Progenitor cell of endocrine pancreas (in vitro differentiated cells): ENCODE measurements at places on chromosomes 2 and 18. TPM values are rescaled to one million over a fixed set of nuclear protein-coding genes. Genes with fewer than 3 reads are reported as not detected.
A peak's percentile ranks its signal among the peaks of the same experiment; 100 is the strongest.

STON1 gene
- total RNA-seq, result 8.2 and 8.6 TPM in 2 replicates

DNA sequence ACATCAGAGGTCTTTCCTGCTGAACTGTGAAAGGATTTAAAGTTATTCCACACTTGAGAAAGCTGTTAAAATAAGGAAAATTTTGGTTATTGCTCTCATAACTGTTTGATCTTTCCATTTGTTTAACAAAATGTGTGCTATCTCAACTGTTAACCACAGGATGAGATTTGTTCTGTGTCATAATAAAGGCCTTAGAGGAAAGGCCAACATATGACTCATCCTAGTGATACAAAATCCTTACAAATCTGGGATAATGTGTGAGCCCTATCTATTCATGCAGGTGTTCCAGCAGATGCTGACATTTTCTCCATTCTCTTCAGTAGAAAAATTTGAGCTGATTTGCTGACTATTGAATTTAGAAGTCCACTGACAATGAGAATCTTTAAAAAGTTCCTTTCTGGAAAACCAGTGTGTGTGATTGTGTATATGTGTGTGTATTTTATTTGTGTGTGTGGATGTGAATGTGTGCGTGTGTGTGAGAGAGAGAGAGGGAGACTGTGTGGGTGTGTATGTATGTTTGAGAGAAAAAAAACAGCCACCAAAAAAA, 1111.9 kb upstream of the GYPC start:
- H3K4me1 ChIP-seq, result peaks cover 5% of the 10 kb centered on the region
- no peak overlapping the region for H3K4me3 ChIP-seq
- H3K27ac ChIP-seq, result no peak overlapping the region
- DNase-seq, result no peak
- no peaks in the 10 kb centered on the region for H3K27me3 ChIP-seq

- H3K27ac ChIP-seq, result no peak overlapping the region
- DNase-seq, result no peak
- no peak overlapping the region for H3K4me3 ChIP-seq
- peaks cover 2% of the 10 kb centered on the region for H3K4me1 ChIP-seq
- no peaks in the 10 kb centered on the region for H3K27me3 ChIP-seq
Observed at GRCh38 chr2:203177361-203177760, 61.5 kb upstream of the CYP20A1 start.

STK16 gene
- total RNA-seq, result 23.2 and 24.1 TPM in 2 replicates

GRCh38 chr18:26865557-26865956, at the start of gene AQP4:
AQP4 (minus strand) TSS chr18:26865707; CDS start chr18:26865689, 18 bp downstream.
- peaks cover 70% of the 10 kb centered on the region for H3K27me3 ChIP-seq
- H3K27ac ChIP-seq, result no peak within 1 kb of the TSS
- no peak for DNase-seq
- peaks cover 1% of the 10 kb centered on the region for H3K4me1 ChIP-seq

RAD51AP2 gene
- total RNA-seq, result 0.07 and 0.13 TPM in 2 replicates

DOCK10 gene
- 3.6 and 4.6 TPM in 2 replicates for total RNA-seq

- H3K36me3 ChIP-seq, result peaks cover 19% of the 10 kb centered on the region
- H3K4me1 ChIP-seq, result peaks cover 3% of the 10 kb centered on the region
- no peak for DNase-seq
- H3K27me3 ChIP-seq, result no peaks in the 10 kb centered on the region
- H3K4me3 ChIP-seq, result no peak overlapping the region
Observed at GRCh38 chr18:35717182-35717581, 135.6 kb downstream of the GALNT1 start.

GRCh38 chr2:134252092-134252750, 1.7 kb upstream of the MGAT5 start:
- H3K27ac ChIP-seq, result no peak overlapping the region
- no peak for DNase-seq
- H3K4me1 ChIP-seq, result no peaks in the 10 kb centered on the region
- peaks cover 7% of the 10 kb centered on the region for H3K36me3 ChIP-seq
- no peaks in the 10 kb centered on the region for H3K27me3 ChIP-seq

GRCh38 chr2:205714058-205714776, 31.9 kb downstream of the NRP2 start:
- no peak overlapping the region for H3K27ac ChIP-seq
- H3K27me3 ChIP-seq, result peaks cover 23% of the 10 kb centered on the region
- peaks cover 16% of the 10 kb centered on the region for H3K4me1 ChIP-seq
- H3K4me3 ChIP-seq, result no peak overlapping the region

KYNU gene
- not detected in 2 replicates for total RNA-seq

- no peak for DNase-seq
- no peaks in the 10 kb centered on the region for H3K36me3 ChIP-seq
- H3K27me3 ChIP-seq, result no peaks in the 10 kb centered on the region
- H3K27ac ChIP-seq, result no peak overlapping the region
Observed at GRCh38 chr2:153071090-153071489, 352.7 kb downstream of the ARL6IP6 start.

DNA sequence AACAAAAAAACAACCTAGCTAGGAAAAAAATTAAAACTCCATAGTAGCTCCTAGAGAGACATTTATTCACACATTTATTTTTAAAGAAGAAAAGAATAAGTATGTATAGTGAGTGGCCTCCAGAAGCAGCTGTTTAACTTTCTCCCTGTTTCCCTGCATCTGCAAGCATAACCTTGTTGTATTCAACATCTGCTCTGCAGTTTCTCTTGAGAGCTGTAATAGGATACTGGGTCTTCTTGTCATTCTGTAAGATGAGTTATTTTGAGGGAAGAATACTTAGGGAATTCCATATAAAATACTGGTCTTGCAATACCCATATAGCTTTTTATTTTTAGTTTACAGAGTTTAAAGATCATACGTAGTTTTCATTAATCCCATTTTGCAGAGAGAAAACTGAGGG, 246.6 kb downstream of the LRRTM1 start:
- no peak for DNase-seq
- no peak overlapping the region for H3K27ac ChIP-seq
- no peaks in the 10 kb centered on the region for H3K27me3 ChIP-seq
- H3K4me1 ChIP-seq, result peaks cover 10% of the 10 kb centered on the region
- H3K4me3 ChIP-seq, result no peak overlapping the region

DNA sequence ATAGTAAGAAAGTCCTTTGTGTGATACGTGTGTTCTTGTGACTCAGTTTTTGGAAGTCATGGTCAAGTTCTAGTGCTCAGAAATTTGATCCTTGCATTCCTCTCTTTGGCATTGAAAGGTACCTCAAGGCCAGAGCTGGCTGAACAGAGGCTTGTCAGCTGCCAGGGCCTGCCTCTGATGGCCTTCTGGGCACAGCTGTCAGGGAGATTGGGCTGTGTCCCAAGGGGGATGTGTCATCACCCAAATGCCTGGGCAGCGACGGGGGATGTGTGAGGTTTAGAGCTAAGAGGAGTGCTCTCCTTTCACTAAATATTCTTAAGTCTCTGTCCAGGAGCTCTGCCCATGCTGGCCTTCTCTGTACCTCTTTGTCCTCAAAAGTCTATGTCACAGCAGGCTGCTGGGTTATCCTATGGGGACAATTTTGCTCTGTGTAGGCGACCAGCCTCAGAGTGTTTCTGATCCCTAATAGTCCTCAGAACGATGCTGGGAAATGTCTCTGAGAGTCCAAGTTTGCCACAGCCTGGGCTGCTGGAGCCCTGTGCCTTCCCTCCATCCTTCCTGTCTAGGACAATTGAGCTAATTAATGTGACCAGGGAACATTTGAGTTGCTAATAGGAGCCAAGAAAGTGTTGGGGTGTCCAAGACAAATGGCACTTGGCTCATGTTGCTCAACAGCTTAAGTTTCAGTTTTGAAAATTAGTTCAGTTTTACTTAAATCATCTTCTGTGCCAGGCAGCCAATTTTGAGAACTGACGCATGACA, 115.4 kb upstream of the ZNF521 start:
- H3K36me3 ChIP-seq, result no peaks in the 10 kb centered on the region
- no peak overlapping the region for H3K27ac ChIP-seq
- H3K4me1 ChIP-seq, result no peaks in the 10 kb centered on the region
- peaks cover 23% of the 10 kb centered on the region for H3K27me3 ChIP-seq
- H3K4me3 ChIP-seq, result no peak overlapping the region
- DNase-seq, result no peak

GRCh38 chr2:26578581-26578980, 62.6 kb downstream of the CIB4 start:
- no peaks in the 10 kb centered on the region for H3K4me1 ChIP-seq
- no peak overlapping the region for H3K27ac ChIP-seq
- no peaks in the 10 kb centered on the region for H3K36me3 ChIP-seq
- no peak for DNase-seq
- H3K4me3 ChIP-seq, result no peak overlapping the region

DNA sequence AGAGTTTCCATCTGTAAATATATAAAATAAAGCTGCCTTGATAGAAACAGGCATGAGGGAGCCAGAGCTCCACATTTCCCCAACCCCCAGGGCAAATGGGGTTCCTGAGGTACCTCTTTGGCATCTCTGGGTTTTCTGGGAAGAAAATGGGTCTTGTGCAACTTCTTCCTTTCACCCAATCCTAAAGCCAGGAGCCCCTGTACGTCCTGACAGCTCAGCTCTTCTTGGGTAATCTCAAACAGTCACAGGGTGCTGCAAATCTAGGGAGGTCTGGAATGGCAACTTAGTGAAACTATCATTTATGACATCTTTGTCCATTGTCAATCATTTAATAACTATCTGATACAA, 36.6 kb upstream of the STAT1 start:
- peaks cover 1% of the 10 kb centered on the region for H3K36me3 ChIP-seq
- no peak for DNase-seq
- no peaks in the 10 kb centered on the region for H3K27me3 ChIP-seq
- H3K4me3 ChIP-seq, result no peak overlapping the region

DNA sequence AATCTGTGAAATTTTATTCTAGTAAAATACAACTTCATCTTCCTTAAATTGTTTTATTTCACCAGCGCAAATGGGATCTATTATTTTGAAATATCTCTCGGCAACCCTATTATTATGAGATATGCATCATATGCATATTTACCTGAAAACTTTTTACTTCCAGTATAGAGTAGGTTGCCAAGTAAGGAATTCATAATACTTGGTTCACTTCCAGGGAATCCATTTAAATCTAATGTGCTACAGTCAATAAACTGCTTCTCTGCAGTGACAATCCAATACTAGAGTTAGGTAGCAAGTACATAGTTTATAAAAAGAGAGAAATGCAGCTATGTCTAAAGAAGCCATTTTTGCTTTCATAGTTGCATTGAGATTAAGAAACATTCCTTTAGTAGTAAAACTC, 88.8 kb upstream of the FAM117B start:
- H3K27me3 ChIP-seq, result no peaks in the 10 kb centered on the region
- H3K4me3 ChIP-seq, result no peak overlapping the region
- H3K36me3 ChIP-seq, result peaks cover 14% of the 10 kb centered on the region
- H3K27ac ChIP-seq, result no peak overlapping the region
- DNase-seq, result no peak

TUBA3E gene
- not detected in 2 replicates for total RNA-seq

DNA sequence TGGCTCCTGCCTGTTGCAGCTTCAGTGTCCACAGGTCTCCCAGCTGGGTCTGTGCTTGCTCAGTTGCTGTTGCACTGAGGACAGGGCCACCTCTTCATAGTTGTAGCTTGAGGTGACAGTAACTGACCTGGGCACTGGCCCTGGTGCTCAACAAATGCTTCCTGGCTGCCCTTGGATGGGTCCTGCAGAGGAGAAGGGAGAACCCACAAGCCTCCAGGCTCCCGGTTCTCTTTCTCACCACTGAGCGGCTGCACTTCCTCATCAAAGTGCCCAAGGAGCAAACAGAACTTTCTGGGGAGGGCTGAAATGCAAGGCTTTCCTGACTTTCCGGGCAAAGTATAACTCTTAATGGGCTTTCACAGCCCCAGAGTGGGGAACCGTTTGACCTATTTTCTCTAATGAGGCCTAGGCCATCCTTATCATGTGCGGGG, 38.7 kb downstream of the LCT start:
- no peak for DNase-seq
- no peak overlapping the region for H3K27ac ChIP-seq
- peaks cover 1% of the 10 kb centered on the region for H3K36me3 ChIP-seq

SIX3 gene
- not detected in 2 replicates for total RNA-seq

GRCh38 chr2:234845602-234846590, 105.9 kb upstream of the SH3BP4 start:
- H3K27ac ChIP-seq, result no peak overlapping the region
- H3K36me3 ChIP-seq, result no peaks in the 10 kb centered on the region
- no peaks in the 10 kb centered on the region for H3K27me3 ChIP-seq
- DNase-seq, result no peak
- peaks cover 9% of the 10 kb centered on the region for H3K4me1 ChIP-seq
- H3K4me3 ChIP-seq, result no peak overlapping the region

PRKAG3 gene
- not detected in 2 replicates for total RNA-seq

DNA sequence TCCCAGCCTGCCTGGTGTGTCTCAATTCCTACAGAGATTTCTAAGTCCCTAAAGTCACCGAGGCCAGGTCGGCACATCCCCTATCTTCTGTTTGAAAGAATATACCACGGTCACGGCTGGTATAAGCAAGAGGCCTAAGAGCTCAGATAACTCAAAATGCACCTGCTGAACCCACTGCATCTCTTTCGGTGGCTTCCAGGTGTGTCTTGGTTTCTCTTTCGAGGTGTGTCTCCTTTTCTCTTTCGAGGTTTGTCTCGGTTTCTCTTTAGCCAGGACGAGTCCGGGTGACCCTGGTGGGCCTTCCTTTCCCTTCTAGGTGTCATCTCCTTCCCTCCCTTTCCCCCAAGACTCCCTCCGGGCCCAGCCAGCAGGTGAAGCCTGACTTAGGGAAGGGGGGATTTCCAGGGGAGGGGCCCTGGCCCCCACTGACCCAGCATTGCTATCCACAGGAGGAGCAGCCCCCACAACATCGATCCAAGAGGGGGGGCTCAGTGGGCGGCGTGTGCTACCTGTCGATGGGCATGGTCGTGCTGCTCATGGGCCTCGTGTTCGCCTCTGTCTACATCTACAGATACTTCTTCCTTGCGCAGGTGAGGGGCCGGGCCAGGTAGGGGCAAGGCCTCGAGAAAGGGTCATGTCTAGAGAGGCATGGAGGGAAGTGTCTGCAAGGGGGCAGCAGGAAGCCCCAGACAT, 8.4 kb downstream of the ITM2C start:
- DNase-seq, result peak; percentile 5
- no peaks in the 10 kb centered on the region for H3K27me3 ChIP-seq

KCNJ13 gene
- 0.89 and 1.0 TPM in 2 replicates for total RNA-seq

DNA sequence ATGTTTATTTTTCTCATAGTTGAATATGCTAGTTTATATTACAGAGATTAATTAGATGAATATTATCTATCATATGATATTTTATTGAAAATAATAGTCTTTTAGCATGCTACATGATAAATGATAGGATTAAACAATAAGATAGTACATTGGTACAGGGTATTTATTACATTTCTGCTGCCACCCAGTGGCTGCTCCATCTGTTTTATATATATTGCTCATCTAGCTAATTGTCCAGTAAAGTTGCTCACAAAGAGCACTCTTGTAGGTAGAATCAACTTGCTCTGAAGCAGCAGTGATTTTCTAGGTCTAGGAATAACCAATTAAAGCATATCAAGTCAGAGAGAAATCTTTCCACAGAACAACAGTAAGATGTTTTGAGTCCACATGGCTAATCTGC, 183.3 kb downstream of the ASXL3 start:
- DNase-seq, result no peak
- no peak overlapping the region for H3K4me3 ChIP-seq
- no peak overlapping the region for H3K27ac ChIP-seq
- H3K4me1 ChIP-seq, result peaks cover 6% of the 10 kb centered on the region
- H3K27me3 ChIP-seq, result no peaks in the 10 kb centered on the region

- no peaks in the 10 kb centered on the region for H3K27me3 ChIP-seq
- H3K27ac ChIP-seq, result no peak within 1 kb of the TSS
- no peak for DNase-seq
- no peak within 1 kb of the TSS for H3K4me3 ChIP-seq
- peaks cover 2% of the 10 kb centered on the region for H3K4me1 ChIP-seq
- H3K36me3 ChIP-seq, result no peaks in the 10 kb centered on the region
Observed at GRCh38 chr2:203706403-203706802, at the start of gene CD28. CD28 (plus strand) TSS chr2:203706639; CDS start chr2:203706697, 58 bp downstream.

GRCh38 chr2:3480352-3481010, 38.9 kb downstream of the ADI1 start:
- no peaks in the 10 kb centered on the region for H3K27me3 ChIP-seq
- H3K4me1 ChIP-seq, result no peaks in the 10 kb centered on the region

- no peak overlapping the region for H3K4me3 ChIP-seq
- no peaks in the 10 kb centered on the region for H3K4me1 ChIP-seq
- no peaks in the 10 kb centered on the region for H3K27me3 ChIP-seq
- no peaks in the 10 kb centered on the region for H3K36me3 ChIP-seq
Observed at GRCh38 chr2:189066037-189066436, 91.9 kb downstream of the COL3A1 start.
